ENCODE measurements at places on chromosomes 3 and 15.
A peak's percentile ranks its signal among the peaks of the same experiment; 100 is the strongest.

DNA sequence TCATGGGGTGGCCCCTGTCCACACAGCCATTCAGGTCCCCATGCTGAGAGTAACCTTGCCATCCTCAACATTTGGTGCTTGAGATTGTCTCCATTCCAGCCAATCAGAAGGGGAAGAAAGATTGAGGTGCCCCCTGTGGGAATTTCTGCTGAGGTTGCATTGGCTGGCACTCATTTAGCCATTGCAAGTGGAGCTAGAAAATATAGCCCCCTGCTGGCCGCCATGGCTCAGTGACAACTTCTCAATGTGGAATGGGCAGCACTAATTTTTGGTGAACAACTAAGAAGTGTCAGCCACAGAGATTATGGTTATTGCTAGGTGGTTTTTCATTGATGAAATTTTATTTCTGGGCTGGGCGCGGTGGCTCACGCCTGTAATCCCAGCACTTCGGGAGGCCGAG, 22.0 kb downstream of the COL6A6 start:
- peak; percentile 34 for DNase-seq

DNA sequence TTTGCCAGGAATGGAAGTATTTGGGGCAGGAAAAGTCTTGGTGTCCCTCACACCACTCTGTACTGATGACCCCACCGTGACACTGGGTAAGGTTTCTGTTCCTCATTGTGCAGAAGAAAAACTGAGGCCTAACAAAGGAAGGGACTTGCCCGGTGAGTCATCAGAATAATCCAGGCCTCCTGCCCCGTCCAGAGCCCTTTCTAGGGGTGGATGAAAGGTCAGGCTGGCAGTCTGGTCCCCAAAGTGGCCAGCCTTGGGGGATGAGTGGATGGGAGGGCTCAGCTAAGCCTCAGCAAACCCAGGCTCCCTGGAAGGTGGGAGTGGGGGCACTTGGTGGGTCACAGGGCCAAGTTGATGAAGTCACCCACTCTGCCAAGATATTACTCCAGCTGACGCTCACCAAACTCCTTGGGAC, 2.3 kb upstream of the DNAH1 start:
- no peak for DNase-seq

GRCh38 chr3:66582721-66583423, 82.0 kb upstream of the LRIG1 start:
- DNase-seq: no peak

DNA sequence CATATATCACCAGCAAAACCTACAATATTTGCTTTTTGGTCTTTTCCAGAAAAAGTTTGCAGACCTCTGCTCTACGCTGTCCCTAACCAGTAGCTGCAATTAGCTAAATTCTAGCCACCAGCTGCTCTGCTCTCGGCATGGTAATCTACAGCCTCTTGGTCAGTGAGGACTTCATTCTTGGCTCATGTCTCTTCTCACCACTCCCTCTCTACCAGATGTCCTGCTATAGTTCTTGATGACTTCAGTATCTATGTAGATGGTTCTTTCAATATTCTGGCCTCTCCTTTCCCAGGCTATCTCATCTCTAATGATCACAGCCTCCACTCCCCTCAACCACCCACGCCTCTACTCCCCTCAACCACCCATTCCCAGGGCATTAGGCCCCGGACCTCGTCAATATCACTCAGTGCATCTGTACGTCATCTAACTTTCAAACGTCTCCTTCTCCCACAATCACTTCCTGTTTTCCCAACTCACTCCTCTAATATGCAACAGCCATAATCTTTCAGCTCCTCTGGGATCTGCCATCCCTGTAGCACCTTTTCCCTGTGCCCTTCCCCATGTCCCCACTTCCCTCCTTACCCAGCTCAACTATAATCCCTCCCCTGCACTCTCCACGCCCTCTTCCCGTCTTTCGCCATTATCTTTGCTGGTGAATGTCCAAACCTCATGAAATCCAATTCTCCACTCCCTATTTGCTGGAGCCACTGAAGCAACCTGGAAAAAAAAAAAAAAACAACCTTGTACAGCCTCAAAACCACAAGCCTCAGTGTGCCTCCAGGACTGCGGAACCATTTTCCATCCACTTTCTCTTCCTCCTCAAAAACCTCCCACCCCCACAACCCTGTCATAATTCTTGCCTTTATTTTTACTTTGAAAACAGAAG, 429.4 kb upstream of the PROK2 start:
- no peak for DNase-seq

DNA sequence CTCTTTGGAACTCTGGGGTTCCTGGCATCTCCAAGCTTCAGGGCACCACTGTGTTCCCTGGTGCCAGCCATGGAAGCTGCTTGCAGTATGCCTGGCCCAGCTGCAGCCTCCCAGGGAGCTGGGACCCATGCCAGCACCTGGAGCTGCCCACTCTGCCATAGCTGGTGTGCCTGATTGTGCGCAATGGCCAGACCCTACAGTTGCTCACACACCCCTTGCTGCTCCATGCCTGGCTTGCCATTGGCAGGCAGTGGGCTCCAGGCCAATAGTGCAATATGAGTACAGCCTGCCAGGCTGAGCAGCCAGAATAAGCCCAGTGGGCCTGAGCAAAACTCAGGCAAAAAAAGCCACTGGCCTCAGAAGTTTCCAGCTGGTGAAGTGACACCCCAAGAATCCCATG, 43.8 kb upstream of the LRRFIP2 start:
- peak; percentile 68 for DNase-seq

- no peak for DNase-seq
Observed at GRCh38 chr3:8617921-8618320, 26.7 kb downstream of the SSUH2 start.

Measured in left ventricle myocardium superior (tissue), 1 donor.